ENCODE measurements at places on chromosomes 5 and 9.

- DNase-seq: no peak
Measured at GRCh38 chr5:148915224-148915817, 88.9 kb downstream of the ADRB2 start.

- DNase-seq: no peak
Measured at GRCh38 chr5:124451721-124452383, 294.6 kb downstream of the ZNF608 start.

GRCh38 chr9:97311798-97312500, 4.5 kb downstream of the CCDC180 start:
- DNase-seq: no peak

DNA sequence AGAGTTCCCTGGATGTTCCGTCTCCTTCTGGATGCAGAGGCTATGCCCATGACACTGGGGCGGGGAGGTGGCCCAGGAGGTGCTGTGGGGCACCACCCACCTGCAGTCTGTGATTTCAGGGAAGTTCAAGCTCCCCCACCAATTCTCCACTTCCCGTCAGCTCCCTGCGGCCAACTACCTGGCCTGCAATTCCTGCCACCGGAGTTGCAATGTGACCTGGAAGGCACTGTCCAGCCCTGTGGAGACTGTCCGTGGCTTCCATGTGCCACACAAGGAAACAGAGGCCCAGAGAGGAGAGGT, 16.6 kb downstream of the GFI1B start:
- no peak for DNase-seq

DNA sequence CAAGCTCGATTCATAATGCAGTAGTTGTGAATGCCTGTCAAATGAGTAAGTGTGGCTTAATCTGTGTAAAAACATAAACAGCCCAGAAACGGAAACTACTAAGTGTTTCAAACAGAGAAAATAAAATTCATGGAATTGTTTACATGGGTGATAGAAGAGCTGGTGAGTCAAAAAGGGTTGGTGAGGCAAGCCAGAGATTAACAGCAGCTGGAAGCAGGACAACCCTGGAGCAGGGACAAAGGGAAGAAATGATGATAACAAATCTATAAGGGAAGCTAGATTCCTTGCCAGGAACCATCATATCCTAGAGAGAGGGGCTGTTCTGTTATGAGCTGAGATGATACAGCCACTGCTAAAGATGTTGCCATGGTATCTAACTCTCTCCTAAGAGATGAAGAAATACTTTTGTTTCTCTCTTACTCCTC, 18.0 kb upstream of the PRR16 start:
- DNase-seq: no peak

DNA sequence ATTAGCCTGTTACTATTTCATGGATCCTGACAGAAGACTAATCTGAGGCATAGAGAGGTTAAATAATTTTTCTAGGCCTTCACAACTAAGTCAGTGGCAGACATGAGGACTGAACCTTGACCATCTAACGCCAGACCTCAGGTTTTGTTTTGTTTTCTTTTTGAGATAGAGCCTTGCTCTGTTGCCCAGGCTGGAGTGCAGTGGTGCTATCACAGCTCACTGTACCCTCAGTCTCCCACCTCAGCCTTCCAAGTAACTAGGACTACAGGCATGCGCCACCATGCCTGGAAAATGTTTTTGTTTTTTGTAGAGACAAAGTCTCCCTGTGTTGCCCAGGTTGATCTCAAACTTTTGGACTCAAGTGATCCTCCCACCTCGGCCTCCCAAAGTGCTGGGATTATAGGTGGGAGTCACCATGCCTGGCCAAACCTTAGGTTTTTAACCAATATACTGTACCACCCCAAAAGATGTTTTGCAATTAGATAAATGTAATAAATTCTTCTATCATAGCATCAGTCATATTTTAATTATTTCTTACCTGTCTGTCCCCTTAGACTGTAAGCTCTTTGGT, 35.4 kb downstream of the ERCC6L2 start:
- DNase-seq: no peak

- no peak for DNase-seq
Measured at GRCh38 chr5:139404484-139404840, 573 bp upstream of the SPATA24 start.

DNA sequence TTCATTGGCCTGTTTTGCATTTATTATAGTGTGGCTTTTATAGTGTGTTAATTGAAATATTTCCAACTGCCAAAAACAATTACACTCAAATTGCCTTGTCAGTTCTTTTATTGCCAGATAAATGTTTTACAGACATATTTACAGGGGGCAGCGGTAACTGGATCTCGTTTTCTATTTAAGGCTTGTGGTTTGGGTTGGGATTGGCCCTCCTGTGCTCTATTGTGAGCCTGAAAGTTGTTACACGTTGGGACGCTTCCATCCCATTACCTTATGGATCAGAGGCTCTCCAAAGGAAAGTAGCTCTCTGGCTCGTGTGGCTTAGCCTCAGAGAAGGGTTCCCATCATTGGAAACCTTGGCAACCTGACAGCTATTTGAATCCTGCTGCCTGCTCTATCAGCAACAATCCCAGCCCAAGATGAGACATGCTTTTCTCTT, 20.8 kb downstream of the DNAI1 start:
- DNase-seq: no peak

DNA sequence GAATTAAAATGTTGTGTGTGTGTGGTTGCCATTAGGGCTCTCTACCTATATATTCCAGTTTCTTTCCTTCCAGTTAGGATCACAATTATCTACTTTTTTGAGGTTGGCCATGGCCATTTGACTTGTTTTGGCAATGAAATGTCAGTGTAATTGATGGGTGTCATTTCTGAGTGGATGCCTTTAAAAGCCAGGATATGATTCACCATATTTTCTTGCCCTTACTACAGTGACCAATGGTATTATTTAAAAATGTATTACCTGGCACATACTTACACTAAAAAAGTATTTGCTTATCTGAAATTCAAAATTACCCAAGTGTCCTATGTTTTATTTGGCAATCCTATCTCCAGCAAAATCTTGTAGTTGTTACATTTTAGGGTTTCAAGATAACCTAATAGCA, 258.7 kb upstream of the ACTBL2 start:
- DNase-seq: no peak

GRCh38 chr5:110899566-110900412, 161.0 kb downstream of the SLC25A46 start:
- DNase-seq: no peak

DNA sequence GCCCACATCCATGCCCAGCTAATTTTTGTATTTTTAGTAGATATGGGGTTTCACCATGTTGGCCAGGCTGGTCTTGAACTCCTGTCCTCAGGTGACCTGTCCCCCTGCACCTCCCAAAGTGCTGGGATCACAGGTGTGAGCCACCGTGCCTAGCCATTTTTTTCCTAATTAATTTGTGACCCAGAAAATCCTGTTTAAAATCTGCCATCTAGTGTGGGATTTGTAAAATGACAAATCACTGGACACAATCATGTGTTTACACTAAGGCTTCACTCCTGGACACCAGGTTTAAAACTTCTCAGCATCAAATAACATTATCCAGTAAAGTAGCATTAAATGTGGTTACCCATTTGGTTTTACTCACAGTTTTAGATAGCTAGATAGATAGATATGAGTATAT, 18.6 kb upstream of the KDM4C start:
- DNase-seq: no peak

GRCh38 chr9:85730916-85731630, 10.7 kb downstream of the AGTPBP1 start:
- DNase-seq: no peak

- DNase-seq: no peak
Measured at GRCh38 chr9:120443489-120443888, 136.5 kb downstream of the CDK5RAP2 start.

DNA sequence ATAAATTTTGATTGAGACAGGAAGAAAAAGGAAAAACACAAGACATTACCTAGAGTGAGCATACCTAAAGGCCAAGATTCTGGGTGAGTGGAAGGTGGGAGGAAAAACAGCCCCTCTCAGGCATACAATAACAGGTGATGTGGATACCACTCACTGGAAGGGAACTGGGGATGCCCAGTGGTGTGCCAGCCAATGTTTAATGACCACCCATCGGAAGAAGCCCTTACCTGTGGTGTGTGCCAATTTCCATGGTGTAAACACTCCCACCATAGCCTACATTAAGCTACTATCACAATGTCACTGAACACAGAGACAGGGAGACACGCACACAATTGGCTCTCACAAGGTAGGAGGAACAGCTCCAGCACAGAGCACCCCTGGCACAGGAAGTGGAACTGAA, 63.5 kb downstream of the SEMA5A start:
- DNase-seq: no peak

All from activated T-cell treated with anti-CD3 and anti-CD28 coated beads, Interleukin-2, amount 50 U/mL, for 24 hours (primary cell).